ENCODE measurements at places on chromosomes 1 and 21. TPM values are rescaled to one million over a fixed set of nuclear protein-coding genes. Genes with fewer than 3 reads are reported as not detected.

KCNT2 gene
- total RNA-seq = 0.34 TPM

RGS1 gene
- total RNA-seq = 20.8 TPM

CNIH3 gene
- 6.7 TPM for total RNA-seq

SLC16A4 gene
- total RNA-seq = 0.52 TPM

BATF3 gene
- total RNA-seq = not detected

HRNR gene
- not detected for total RNA-seq

- DNase-seq = no peak
These were observed 9.9 kb upstream of the NCF2 start for GRCh38 chr1:183600136-183600535.

DNA sequence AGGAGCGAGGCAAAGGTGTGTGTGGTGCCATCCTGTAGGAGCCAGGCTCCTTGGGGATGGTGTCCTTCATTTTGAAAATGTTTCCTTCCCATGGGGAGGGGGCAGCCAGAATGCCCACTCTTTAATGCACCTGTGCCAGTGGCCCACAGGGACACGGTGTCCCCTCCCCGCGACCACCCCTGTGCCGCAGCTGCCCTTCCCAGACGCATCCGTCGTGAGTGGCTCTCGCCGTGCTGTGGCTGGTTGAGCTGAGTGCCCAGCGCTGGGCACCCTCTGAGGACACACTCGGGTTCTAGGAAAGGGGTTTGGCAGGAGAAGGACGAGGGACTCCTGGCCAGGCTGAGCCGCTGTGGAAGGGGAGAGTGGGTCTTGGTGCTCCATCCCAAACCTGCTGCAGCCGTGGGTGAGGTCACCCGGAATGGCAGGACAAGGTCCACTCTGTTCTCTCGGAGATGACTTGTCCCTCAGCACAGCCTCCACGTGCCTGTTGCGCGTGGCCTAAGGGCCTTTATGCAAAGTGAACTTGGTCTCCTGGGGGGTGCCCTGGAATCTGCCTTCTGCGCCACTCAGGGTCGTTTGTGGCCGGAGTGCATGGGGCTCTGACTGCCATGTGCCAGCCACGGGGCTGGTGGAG, 74.3 kb downstream of the SKI start:
- DNase-seq = no peak

DNA sequence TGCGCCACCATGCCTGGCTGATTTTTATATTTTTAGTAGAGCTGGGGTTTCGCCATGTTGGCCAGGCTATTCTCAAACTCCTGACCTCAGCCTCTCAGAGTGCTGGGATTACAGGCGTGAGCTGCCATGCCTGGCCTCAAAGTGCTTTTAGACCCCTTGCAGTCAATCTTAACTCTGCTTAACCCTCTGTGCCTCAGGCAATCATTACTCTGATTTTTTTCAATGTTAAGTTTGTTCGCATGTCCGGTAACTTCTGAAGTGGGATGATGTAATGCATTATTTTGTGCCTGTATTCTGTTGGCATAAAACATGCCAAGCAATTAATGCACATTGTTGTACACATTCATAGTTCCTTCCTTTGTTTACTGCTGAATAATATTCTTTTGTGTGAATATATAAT, 18.6 kb downstream of the SMG7 start:
- DNase-seq = no peak

- DNase-seq = no peak
These were observed 12.7 kb downstream of the GREM2 start for GRCh38 chr1:240599299-240599698.

GRCh38 chr1:94422115-94422820, 4.1 kb downstream of the ABCD3 start:
- no peak for DNase-seq

DNA sequence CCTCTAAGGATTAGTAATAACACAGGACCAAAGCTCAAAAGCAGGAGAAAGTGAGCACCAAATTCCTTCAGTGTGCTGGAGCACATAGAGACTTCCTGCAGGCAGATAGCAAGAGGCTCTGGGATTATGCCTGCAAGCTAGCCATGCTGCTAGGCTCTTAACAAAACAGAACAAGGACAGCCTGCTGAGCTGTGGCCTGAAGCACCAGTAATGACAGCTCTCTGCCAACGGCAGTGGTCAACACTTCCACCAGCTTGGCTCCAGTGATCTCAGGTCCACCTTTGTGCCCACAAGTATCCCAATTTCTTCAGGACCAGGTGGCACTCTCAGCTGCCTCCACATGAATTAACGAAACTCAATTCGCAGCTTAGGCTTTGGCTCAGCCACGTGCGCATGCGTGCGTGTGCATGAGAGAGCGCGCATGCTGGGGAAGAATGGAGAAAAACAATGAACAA, 64.2 kb downstream of the SLC45A1 start:
- DNase-seq = no peak

- no peak for DNase-seq
These were observed 246.0 kb downstream of the RERE start for GRCh38 chr1:8571200-8571984.

DNA sequence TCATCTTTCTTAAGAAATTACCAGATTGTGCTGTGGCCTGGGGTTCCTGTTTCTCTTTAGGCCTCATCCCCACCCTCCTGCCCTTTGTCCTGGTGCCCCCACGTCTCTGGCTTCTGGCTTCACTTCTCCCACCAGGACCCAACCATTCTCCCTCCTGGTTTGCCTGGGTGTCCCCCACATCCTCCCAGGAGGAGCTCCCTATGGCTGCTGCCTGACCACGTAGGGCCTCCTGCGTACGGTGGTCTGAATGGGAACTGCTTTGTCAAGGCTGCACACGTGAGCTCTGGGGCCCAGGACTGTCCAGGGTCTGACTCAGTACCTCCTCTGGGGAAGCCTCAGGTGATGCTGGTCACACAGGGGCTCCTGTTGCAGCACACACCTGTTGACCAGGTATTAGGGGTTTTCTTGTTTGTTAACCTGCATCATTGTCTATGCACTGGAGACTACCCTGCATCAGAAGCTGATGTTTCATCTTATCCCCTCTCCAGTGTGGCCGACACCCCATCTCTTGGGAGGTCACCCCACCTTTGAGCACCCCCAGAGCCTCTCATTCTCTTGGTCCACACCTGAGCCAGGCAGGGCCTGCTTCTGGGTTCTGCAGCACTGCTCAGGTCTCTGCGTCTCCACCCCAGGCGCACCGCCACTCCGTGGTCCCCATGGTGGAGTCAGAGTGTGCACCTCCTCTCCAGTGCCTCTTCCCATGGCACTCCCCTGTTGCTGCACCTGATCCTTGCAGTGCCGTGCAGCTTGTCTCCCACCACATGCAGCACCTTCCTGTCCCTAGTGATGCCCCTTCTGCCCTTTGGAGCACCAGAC, 65.8 kb downstream of the S100B start:
- DNase-seq = no peak

- DNase-seq = no peak
These were observed 19.3 kb downstream of the TRMT13 start for GRCh38 chr1:100152271-100152670.

GRCh38 chr1:94713472-94714141, 106.5 kb upstream of the SLC44A3 start:
- DNase-seq = peak; percentile 95

DNA sequence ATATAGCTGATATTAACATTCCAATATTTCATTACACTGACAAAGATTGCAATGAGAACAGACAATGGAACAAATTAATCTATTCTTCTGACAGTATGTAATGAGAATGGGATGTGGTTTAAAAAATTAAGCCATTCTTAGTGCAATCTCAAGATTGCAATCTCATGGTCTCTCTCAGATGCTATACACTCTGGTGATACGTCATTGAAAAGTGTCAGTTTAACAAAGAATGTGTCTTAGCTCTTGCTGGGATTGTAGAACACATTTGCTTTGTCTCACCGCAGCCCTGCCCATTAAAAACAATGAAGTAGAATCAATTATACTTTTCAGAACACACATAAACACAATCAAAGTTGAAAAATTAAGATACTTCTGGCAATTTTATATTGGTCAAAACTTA, 55.2 kb downstream of the LRRC53 start:
- no peak for DNase-seq

DNA sequence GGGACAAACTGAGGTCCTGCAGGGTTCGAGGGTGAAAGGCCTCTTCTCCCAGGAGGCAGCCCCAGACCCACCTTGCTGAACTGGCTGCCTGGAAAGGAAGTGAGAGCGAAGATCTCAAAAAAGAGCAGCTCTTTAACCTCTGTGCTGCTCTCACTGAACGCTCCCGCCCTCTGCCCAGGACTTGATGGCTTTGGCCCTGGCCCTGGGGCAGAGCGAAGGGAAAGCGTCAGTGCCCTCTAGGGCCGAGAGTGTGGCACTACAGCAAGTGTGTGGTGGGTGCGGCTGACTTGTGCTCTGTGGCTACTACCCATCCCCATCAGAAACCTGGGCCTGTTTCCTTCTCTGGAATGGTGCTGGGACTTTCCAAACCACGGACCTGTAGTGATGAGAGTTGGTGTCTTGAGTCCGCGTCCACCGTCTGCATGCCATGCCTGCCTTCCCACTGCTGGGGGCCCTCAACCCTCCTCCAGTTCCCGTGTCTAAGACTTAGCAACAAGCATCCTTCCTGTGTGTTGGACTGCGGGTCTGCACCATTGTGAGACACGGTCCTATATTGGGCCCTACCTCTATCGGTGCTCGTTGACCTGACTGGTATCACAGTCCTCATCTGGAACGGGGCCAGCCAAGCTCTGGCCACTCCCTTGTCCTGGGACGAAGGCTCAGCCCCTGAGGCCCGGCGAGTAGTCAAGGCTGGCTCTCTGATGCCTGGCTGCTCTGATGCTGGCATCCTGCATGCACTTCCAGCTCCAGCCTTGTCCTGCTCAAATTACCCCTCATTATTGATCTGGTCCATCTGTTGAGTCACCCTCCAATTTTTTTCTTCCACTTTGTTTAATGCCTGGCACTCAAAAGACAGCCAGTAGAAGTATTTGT, 180.3 kb downstream of the DISC1 start:
- DNase-seq = no peak

DNA sequence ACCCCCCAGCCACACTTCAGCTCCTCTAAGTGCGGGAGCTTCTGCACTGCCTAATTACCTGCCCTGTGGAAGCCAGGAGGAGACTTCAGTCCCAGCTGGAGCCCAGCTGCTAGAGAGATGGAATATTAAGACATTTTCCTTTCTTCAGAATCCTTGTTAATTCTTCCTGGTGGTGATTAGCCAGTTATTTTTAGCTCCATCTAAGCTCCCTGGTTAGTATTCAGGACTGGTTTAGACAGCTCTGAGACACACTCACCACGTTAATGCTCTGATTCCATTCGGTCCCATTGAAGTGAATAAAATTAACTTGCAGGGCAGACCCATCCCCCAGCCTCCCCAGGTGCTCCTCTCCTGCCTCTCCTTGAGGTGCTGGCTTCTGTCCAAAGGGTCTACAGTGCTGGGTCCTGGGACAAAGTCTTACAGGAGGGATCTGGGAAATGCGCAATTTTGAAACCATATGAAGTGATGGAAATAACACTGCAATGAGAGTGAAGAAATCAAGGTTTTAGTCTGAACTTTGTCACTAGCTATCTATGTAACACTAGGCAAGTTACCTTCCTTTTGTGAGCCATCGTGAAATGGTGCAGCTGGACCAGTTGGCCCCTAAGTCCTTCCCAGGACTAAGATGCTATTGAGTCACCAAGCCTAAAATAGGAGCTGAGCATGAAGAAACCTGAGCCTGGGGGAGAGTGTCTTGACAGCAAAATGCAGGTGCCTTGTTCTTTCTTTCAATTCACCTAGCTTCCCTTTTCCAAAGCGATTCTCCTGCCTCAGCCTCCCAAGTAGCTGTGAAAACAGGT, 117.4 kb upstream of the ATP1A1 start:
- DNase-seq = no peak

GRCh38 chr1:21932127-21932526, 5.0 kb downstream of the HSPG2 start:
- no peak for DNase-seq

DNA sequence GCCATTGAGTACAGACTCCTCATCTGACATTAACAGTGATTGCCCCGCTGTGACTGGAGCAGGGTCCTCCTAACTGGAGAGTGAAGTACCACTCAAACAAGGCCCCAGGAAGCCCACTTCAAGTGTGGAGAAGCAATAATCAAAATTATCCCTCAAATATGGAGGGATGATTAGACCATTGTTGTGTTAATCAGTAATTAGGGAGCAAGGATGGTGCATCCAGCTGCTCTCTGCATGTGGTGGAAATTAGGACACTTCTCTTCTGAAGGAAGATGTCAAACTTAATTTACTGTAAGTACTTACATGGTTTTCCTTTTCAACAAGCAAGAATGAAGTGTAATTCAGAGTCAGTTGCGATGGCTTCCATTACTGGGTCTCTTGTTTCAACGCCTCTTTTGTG, 3.4 kb upstream of the ZP4 start:
- no peak for DNase-seq

GRCh38 chr1:1132956-1133750, 17.3 kb upstream of the C1orf159 start:
- no peak for DNase-seq

- no peak for DNase-seq
These were observed 27.7 kb downstream of the L1TD1 start for GRCh38 chr1:62222321-62222720.

DNA sequence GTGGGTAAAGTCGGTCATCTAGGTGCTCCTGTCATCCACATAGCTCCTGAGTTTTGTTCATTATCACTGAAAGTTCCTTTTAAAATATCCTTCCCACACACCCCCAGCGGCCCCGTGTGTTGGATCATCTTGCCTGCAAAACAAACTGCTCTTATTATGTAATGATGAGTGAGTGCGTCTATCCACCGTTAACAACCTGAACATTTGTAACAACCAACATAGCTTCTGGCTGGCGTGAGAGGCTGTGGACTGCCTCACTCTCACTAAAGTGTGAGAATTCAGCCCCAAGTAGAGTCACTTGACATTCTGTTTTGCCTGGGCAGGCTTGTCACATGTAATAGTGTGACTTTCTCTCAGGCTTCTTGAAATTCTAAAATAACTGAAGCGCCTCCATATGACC, 14.5 kb upstream of the KCNA2 start:
- peak; percentile 52 for DNase-seq

GRCh38 chr1:172429331-172430127, 9.0 kb downstream of the C1orf105 start:
- no peak for DNase-seq

- DNase-seq = no peak
These were observed 21.1 kb downstream of the HUNK start for GRCh38 chr21:31893851-31894415.

DNA sequence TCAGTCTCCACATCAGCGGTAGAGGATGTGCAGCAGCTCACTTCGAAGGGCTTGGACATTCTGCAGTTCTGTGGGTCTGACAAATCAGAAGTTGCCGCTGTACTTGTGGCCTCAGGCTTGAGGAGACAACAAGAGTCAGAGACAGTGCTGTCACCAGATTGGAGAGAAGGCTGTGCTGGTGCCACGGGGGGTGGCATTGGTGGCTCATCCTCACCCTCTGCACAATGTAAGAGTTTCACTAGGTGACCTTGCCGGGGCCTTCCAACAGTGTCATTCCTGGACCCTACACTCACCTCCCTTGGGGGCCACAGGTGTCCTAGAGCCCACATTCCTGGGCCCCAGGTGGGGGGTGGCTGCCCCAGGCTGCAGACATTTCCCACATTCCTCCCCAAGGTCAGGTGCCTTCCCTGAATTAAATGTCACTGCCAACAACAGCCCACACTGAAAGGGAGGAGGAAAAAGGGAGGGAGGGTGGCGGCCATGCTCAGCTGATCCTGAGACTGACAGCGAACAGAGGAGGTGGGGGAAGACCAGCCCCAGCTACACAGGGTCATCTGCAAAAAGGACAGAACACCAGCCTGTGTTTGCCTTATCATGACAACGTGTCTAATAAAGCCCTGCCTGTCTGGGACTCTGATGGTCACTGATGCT, 46.4 kb downstream of the TMCC2 start:
- DNase-seq = no peak

GRCh38 chr1:35524106-35524505, 33.1 kb downstream of the KIAA0319L start:
- DNase-seq = no peak
